Stimulated activated CD8-positive, alpha-beta memory T cell treated with anti-CD3 and anti-CD28 coated beads, Interleukin-4, amount 100 ng/mL, for 1 hour (primary cell): ENCODE measurements at places on chromosomes 11 and 22.

DNA sequence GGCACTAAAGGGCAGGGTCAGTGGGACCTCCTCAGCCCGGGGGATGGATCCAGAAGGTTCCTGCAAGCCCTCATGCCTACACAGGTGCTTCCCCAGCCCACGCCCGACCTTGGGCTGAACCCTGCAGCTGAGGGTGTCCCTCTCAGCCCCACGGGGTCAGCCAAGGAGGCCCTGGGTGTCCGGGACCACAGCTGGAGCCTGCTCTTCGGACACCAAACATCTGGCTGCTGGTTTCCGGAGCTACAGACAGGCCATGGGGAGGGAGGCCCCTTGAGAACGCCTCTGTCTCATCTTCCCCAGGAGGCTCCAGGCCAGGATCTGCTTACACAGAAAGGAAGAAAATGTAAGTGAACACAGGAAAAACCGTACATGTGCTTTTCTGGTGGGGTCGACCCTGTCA lies 355.7 kb downstream of the MN1 start:
- DNase-seq = no peak

DNA sequence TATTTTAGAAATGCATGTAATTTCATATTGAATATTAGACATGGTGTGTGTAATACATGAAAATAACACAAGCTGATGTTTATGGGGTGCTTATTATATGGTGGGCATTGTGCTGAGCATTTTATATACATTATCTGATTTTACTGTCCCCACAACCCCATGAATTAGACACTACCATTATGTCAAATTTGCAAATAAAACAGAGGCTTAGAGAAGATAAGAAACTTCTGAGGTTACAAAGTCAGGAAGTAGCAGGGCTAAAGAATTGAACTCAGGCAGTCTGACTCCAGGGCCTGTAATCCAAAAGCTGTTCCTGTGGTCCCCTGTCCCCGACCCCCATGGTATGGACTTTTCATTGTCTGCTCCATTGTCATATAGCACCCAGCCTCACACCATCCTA lies 49.4 kb upstream of the NAV2 start:
- DNase-seq = no peak

DNA sequence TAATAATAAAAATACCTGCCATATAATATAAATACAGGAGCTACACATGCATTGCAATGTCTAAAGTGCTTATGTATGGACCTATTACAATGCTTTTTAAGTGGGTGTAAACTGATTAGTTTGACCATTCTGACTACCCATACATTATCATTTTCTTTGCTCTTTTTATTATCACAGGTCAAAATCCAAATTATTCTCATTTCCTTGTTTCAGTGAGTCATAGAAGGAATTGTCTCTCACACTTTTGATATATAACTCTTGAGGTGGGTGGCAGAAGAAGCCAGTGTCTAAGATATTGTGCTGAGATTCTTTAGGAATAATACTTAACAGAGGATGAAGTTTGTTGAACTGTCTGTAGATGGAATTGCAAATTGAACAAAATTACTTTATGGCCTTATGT lies 35.6 kb downstream of the GAS2 start:
- DNase-seq = no peak

- DNase-seq = no peak
Measured at GRCh38 chr11:128663824-128664223, 30.0 kb upstream of the FLI1 start.

DNA sequence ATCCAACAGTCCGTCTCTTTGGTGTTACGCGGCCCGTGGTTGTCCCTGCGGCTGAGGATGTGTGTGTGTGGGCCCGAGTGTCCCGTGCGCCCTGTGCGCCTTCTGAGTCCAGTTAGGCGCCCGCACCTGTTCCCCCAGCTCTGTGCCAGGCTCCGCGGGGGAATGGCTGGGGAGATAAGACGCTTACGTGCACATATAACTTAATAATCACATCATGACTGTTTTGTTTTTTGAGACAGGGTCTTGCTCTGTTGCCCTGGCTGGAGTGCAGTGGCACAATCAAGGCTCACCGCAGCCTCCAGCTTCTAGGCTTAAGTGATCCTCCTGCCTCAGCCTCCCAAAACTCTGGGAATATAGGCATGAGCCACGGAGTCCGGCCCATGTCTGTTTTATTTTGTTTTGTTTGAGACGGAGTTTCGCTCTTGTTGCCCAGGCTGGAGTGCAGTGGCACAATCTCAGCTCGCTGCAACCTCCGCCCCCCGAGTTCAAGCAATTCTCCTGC lies 817 bp downstream of the ARL2 start:
- no peak for DNase-seq

DNA sequence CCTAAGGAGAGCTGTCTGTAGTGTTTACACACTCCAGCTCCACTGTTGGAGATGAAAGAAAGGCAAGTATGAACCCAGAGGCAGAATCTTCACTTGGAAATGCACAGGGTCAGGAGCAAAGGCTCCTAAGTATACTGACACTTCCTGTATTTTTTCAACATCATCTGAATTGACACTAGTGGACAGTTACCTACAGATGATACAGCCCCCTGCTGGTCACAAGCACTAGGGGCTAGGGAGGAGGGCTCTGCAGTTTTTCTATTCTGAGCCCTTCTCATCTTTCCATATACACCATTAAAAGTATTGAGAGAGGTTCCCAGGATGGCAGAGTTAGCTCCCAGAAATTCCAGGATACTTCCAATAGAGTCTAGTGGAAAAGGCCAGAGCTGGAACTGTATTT lies 290.3 kb upstream of the API5 start:
- DNase-seq = no peak

- no peak for DNase-seq
Measured at GRCh38 chr11:69487849-69488542, 6.5 kb downstream of the LINC01488 start.

GRCh38 chr11:102553835-102554282 lies 23.3 kb upstream of the MMP7 start:
- DNase-seq = no peak

DNA sequence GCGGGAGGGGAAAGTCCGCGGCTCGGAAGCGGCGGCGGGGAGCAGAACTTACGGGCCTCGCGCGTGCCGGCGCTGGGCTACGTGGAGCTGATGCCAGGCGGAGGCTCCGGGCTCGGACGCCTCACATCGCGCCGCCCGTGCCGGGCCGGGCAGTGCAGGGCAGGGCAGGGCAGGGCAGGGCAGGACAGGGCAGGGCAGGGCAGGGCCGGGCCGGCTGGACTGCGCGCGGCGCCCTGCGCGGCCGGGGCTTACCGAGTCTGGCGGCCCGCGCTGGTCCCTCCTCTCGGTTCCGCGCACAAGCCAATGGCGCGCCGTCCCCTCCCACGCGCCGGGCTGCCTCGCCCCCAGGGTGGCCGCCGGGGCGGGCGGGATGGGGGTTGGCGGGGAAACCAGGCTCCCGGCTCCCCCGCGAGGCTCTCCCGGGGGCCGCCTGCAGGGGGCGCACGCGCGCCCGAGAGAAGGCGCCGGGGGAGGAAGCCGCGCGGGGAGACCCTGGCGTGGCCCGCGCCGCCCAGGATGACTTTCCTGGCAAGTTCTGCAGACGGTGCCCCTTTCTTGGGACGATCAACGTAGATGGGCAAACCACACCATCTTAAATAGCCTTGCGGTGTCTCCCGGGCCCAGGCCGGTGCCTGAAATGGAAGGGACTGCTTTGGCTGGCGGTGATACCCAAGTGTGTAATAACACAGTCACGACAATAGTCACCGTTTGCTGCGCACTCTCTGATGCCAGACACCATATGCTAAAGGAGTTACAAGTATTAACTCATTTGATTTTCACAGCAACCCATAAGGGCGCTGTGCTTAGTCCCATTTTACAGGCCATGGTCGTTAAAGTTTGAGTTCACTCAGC lies at the start of gene TP53I11:
Gene TP53I11 (minus strand): TSS at position 259 of the 852 bp plus-strand sequence. CDS start 12,548 bp downstream, outside the sequence.
- peak; percentile 25 for DNase-seq

GRCh38 chr22:27970596-27971220 lies 51.7 kb upstream of the PITPNB start:
- no peak for DNase-seq

DNA sequence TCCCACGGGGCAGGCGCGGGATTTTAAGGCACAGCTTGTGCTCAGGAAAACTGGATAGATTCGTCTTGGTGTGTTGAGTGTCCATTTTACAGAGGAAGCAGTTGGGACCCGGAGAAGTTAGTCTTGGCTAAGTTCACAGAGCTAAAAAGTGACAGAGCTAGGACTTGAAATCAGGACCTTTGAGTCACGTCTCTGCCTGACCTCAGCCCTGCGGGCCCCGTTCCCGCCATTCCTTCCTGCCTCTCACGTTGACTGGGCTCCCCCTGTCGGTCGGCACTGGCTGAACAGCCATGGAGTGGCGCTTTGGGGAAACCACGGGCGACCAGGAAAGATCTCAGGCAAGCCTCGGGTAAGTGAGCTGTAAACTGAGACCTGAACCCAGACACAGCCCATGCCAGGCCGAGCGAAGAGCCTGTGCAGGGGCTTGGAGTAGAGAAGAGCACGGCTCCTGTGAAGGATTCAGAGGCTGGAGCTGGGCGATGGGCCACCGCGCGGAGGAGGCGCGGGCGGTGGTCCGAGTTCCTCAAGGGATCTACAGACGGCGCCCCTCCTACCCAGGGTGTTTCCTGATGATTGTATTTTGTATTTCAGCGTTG lies 54.1 kb downstream of the WNT11 start:
- DNase-seq = peak; percentile 42

- DNase-seq = no peak
Measured at GRCh38 chr11:1208394-1209261, 14.2 kb upstream of the MUC5B start.
